ENCODE measurements at places on chromosomes 7 and 10. TPM values are rescaled to one million over a fixed set of nuclear protein-coding genes. Genes with fewer than 3 reads are reported as not detected.

GNGT1 gene
- total RNA-seq, result not detected

GRCh38 chr10:70963271-70963670 is 74.9 kb upstream of the PCBD1 start:
- no peak for DNase-seq

- no peak for DNase-seq
Observed at GRCh38 chr7:151897161-151897731, 20.3 kb upstream of the PRKAG2 start.

GRCh38 chr10:44116474-44116873 is 268.4 kb downstream of the CXCL12 start:
- DNase-seq, result no peak

DNA sequence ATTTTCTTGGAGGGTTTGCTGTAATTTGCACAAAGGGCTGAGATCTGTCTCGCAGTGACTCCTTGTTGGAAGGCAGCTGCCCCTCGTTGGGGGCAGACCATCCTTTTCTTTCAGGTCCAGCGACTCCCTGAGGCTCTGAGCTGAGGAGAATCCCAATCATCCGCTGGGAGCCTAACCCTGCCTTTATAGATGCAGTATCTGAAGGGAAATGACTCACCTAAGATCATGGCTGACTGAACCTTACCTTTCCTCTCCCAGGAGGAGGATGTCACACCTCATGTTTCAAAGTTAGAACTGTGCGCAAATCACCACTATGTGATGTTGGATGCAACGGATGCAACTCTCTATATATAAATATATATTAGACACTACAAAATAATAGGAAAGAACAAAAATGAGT is 36.4 kb upstream of the MXI1 start:
- DNase-seq, result no peak

DNA sequence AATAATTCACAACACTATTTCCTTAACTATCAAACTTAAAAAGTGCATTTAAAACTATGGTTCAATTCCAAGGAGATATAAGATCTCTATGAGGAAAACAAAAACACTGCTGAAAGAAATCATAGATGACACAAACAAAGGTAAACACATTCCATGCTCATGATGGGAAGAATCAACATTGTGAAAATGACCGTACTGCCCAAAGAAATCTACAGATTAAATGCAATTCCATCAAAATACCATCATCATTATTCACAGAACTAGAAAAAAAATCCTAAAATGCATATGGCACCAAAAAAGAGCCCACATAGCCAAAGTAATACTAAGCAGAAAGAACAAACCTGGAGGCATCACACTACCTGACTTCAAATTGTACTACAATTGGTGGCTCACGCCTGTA is 159.9 kb upstream of the EEPD1 start:
- DNase-seq, result no peak

BLOC1S2 gene
- total RNA-seq, result 17.1 TPM

DNA sequence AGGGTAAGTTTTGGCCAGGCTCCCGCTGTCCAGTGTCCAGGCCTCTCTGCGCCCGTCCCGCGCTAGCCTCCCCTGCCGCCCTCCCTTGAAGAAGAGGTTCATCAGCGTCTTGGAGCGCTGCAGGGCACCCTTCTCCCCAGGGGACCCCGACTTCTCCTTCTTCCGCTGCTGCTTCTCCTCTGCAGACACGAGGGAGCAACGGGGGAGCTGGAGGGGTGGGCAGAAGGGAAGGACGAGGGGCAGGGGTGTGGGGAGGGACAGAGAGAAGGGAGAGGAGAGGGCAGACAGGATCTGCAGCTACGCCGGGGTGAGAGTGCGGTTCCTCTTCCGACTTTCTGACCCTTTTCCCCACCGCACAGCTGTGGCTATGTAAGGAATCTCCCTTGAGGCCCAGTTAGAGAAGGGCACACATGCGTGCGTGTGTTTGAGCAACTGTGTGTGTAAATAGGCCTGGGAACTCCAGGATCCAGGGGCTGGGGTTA is 12.8 kb downstream of the PDZD7 start:
- no peak for DNase-seq

DNA sequence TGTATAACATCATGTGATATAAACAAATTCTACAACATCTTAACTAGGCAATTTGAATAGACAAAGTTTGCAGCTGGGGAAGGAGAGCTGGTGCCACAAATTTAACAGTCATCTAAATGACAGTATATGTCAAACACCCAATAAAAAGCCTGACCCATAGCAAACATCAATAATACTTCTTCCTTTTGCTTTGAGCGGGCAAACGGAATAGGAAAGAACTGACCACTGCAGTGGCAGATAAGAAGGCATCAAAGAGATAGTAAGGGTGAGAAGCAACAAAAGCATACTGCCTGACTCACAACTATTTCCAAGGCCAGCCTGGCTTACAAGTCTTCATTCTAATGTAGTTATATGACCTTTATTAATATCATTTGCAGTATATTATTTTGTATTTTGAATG is 99.9 kb downstream of the LRRN3 start:
- DNase-seq, result no peak

DNA sequence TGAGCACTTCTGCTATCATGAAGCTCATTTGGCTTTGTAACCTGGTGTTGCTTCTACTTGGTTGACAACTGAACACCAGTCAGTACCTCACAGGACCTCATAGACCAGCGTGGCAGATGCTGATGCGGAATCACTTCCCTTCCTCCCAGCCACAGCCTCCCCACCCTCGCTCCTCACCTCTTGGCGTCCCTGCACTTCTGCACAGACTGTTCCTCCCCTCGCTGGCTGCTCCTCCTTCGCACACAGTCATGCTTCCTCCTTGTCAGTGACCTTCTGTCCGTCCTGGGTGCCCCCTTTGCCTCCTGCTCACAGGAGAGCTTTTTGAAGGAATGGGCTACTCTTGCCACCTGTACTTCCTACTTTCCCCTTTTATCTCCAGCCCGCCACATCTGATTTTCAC is 61.4 kb upstream of the CTBP2 start:
- no peak for DNase-seq

AKR1C8 gene
- not detected for total RNA-seq

IDI2 gene
- total RNA-seq, result not detected

DNA sequence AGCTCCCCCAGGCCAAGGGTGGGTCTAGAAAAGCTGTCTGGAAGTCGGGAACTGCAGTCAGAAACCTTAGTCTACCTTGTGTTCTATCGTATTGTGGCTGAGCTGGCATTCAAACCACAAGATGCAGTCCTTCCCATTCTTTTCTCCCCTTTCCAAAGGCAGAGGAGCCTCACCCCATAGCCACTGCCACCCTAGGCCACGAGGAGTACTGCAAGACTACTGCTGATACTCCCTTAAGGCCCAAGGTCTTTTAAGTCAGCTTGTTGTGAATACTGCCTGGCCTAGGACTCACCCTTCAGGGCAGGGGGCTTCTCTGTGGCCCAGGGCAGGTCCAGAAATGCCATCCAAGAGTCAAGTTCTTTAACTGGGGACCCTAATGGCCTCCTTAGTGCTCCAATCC is 214.5 kb upstream of the CNTNAP2 start:
- DNase-seq, result no peak

SEMA3C gene
- total RNA-seq, result 83.7 TPM

- peak; percentile 81 for DNase-seq
Observed at GRCh38 chr10:93813507-93814465, 56.0 kb downstream of the LGI1 start.

- DNase-seq, result no peak
Observed at GRCh38 chr10:10092581-10092980, 925.1 kb upstream of the CELF2 start.

- no peak for DNase-seq
Observed at GRCh38 chr7:29955799-29956486, 33.7 kb downstream of the SCRN1 start.

- DNase-seq, result no peak
Observed at GRCh38 chr10:70324339-70324861, 40.6 kb upstream of the NPFFR1 start.

- DNase-seq, result no peak
Observed at GRCh38 chr10:93086289-93086688, 12.6 kb downstream of the CYP26A1 start.

GRCh38 chr10:122298598-122299301 is 27.7 kb downstream of the BTBD16 start:
- DNase-seq, result peak; percentile 81

DNA sequence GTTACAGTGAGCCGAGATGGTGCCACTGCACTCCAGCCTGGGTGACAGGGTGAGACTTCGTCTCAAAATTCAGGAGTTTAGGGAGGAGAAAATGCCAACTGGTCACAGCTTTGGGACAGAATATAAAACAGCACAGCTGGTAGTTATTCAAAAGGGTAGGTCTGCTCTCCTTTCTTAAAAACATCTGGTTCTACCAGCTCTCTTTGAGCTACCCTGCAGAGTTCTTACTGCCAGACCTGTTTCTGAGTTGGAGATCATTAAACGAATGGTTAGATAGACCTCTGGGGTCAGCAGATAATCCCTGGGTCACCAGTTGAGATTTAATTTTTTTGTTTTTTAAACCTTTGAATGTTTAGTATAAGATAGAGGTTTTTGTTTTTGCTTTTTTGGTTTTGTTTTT is 52.6 kb downstream of the MCU start:
- no peak for DNase-seq

EGFR gene
- total RNA-seq, result 72.5 TPM

SPDYE11 gene
- total RNA-seq, result not detected

DNA sequence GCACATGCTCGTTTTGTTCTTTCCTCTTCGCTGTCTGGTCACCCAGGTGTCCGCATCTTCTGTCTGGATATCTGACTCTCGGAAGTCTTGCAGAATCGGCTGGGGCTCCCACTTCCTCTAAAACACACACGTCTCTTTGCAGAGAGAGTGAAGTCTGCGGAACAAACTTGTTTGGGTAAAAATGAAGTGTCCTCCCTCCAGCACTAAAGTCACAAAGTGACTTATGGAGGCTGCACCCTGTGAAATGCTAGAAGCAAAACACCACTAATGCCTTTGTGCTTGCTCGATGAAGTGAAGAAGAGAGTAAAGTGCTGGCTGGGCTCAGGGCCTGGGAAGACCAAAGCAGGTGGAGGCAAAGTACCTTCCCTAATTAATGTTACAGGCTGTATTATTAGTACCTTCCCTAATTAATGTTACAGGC is 71.4 kb downstream of the FGFR2 start:
- no peak for DNase-seq

DNA sequence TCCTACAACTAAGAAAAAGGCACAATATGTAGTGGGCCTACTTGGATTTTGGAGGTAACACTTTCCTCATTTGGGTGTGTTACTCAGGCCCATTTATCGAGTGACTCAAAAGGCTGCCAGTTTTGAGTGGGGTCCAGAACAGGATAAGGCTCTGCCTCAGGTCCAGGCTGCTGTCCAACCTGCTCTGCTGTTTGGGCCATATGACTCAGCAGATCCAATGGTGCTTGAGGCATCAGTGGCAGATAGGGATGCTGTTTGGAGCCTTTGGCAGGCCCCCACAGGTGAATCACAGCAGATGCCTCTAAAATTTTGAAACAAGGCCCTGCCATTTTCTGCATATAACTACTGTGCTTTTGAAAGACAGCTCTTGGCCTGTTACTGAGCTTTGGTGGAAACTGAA is 24.5 kb upstream of the OR13A1 start:
- no peak for DNase-seq

DNA sequence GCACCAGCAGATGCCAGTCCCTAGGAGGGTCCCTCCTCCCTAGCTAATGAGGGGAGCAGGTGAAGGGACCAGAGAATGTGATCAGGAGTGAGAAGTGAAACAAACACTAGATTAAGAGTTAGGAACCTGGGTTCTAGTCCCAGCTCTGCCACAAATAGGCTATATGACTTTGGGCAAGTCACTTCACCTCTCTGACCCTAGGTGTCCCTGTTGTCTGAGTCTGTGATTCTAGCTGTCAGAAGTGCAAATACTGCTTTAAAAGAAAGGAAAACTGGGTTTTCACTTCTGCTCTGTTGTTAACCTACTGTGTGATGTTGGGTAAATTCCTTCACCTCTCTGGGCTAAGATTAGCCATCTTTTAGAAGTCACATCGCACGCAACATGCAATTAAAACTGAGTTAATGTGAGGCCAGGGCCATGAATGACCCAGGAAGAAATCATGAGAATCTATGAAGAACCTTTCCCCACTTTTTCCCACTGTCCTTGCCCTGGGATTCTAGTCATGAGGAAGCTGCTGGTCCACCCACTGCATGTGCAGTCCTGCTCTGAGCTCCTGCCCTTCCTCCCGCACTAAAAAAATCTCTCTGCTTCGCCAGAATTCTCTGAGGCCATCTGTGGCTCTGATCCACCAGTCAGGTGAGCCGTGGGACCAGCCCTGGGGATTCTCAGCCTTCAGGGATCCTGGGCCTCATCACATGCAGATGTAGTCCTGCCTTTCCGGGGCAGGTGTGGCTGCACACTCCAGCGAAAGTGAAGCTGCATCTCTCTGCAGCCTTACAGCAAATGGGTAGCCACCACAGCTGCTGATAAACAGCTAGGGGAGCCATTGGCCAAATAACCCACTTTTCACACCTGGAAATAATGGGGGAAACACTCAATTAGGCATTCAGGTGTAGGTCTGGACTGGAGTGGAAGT is 181.7 kb downstream of the PLXNA4 start:
- DNase-seq, result no peak

FRAT1 gene
- 9.6 TPM for total RNA-seq

DNA sequence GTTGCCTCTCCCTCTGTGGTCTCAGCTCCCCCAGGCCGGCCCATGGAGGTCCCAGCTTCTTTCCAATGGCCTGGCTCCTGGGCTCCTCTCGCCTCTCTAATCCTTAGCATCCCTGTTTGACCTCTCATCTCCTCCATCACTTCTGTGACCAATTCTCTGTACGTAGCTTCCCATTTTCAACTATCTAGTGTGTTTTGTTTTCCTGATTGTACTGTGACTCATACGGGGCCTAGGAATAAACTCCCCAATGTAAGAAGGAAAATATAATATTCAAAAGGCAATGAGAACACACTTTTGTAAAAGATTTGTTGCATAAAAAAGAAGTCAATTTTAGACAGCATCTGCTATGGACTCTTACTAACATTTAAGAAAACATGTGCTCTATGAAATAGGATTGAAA is 90.3 kb downstream of the MKX start:
- DNase-seq, result no peak

- no peak for DNase-seq
Observed at GRCh38 chr10:32244421-32245207, 102.3 kb downstream of the EPC1 start.

TRIM74 gene
- 0.90 TPM for total RNA-seq

DNA sequence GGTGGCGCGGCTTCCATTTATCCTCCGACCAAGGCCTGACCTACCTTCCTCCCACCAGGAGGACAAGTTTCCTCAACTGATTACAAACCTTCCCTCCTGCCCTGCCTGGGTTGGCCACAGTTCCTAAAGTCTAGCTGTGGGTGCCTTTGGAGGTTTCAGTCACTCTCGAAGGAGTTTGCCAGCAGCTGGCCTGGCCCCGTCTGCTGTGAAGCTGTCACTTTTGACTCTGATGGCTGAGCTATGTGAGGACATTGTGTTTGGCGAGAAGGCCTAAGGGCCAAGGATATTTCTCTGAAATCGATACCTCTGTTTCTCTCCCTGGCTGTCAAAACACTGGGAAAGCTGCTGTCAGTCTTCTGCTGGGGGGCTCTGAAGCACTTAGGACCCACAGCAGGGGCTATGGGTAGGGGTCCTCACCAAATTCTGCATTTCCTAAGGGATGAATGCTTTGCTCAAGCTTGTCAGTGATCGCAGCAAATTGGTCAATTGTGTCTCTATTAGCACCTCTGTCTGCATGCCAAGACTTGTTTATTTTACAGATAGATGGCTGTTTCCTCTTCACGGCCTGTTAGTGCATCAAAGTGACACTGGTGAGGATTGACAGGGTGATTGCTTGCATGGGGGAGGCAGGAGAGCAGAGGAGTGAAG is 31.9 kb upstream of the SAMD8 start:
- no peak for DNase-seq

Measured in mucosa of descending colon (tissue), 3 donors.